Left renal pelvis (tissue), 4 donors: ENCODE measurements at places on chromosomes 3 and 15.

DNA sequence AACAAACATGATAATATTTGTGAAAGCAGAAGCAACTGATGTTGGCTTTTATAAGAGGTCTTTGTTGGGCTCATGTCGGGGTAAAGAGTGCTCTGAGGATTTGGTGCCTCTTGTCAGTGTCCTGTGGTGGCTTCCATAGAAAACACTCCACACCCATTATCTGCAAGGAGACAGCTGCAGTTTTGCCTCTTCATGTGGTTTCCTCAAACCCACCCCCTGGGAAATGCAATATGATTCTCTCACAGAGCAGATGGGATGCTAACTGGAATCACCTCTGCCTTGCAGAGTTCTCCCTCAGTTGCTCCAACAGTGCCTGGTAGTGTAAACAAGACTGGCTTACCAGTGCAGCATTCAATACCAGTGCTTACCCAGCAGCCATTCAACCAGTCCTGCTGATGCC is 771.4 kb upstream of the CFAP20DC start:
- no peak for DNase-seq

DNA sequence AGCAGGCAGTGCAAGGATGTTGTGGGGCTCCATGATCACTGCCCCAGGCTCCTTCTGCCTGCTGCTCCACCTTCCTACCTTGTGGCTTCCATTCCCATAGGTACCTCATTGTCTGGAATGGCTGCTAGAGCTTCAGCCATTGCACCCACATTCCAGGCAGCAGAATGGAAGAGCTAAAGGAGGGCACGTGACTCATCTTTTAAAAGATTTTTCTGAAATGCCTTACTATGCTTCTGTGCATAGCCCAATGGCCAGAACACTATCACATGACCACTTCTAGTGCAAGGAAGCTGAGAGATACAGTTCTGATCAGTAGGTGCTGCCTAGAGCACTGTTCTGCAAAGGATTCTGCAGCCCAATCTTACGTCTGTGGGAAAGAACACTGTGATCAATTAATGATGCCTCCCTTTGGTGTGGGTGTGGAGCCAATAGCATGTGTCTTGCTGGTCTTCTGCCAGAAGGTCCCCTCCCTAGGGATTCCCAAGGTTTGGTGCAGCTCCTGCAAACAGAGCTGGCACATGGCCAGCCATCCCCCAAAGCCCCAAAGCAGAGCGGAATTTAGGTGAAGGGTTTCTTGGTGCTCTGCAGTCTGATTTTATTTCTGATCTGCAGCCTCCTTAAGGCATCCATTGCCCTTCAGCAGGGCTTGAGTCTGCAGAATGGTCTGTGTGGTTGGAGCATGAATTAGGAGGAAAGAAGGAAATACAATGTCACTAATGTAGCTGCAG is 34.4 kb downstream of the SPSB4 start:
- DNase-seq, result no peak

GRCh38 chr15:40886586-40886985 is 7.7 kb upstream of the VPS18 start:
- no peak for DNase-seq

GRCh38 chr3:117630885-117631284 is 921.3 kb downstream of the TUSC7 start:
- no peak for DNase-seq

DNA sequence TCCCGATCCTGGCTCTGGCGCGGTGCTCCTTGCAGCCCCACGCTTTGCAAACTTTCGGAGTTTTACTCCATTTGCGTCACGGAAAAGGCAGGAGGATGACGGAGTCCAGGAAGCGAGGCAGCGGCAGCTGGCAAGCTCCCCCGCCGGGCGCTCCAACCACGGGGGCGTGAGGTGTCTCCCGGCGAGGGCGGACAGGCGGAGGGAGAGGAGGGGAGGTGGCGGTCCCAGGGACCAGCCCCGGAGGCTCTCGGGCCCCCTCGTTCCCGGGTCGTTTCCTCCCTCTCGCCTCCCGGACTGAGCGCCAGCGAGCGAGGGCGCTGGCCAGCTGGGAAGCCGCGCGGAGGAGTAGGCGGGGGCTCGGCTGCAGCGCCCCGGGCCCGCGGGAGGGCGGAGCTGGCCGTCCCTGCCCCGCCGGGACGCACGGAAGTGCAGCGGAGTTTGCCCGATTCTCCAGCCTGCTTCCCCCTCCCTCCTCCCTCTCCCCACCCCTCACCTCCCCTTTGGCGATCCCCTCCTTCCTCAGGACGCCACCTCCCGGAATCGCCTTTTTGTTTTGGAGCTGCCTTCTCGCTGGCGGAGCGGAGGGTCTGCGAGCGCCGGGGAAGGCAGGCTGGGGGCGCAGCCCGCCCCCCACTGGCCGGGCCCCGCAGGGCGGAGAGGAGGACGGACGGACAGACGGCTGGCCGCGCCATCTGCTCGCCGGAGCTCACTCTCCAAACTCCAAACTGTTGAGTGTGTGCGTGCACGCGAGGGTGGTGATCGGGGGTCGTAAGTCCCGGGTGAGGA is at the start of gene SNX33:
TSS of gene SNX33 (plus strand) at position 543 of the 786 bp plus-strand sequence. CDS start 1,191 bp downstream, outside the sequence.
- peak; percentile 73 for DNase-seq

DNA sequence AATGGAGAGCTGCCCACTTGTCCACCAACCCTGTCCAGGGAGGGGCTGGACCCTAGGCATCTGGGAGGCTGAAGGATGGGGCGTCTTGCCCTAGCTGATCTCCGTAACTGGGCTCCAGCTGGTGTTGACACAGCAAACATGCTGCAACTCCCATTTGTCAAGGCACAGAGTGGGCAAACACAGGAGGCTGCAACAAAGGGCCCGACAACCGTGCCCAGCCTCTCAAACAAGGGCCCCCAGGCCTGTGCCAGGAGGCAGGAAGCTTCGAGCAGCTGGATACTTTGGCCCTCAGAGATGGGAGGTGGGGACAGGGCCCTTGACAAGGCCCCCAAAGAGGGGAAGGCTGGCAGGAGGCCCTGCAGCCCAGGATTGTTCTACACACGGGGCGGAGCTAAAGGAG is 64.2 kb upstream of the TMEM115 start:
- no peak for DNase-seq

GRCh38 chr3:154536751-154537150 is 106.8 kb upstream of the GPR149 start:
- DNase-seq, result no peak

DNA sequence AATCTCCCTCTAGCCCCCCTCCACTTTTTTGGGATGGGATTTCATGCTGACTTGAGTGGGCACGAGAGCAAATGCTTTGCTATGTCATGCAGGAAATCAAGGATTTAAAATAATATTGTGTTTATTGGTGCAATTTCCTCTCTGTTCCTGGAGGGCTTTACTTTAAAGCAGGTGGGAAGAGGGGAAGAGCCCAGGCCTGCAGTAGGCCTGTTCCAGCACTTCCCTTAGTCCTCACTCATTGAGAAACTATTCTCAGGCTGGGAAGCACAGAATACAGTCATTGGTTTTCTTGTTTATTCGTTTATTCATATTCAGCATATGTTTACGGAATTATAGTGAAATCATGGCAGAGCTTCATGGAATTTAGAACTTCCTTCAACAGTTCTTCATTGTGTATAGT is 41.7 kb upstream of the SPSB4 start:
- DNase-seq, result no peak

DNA sequence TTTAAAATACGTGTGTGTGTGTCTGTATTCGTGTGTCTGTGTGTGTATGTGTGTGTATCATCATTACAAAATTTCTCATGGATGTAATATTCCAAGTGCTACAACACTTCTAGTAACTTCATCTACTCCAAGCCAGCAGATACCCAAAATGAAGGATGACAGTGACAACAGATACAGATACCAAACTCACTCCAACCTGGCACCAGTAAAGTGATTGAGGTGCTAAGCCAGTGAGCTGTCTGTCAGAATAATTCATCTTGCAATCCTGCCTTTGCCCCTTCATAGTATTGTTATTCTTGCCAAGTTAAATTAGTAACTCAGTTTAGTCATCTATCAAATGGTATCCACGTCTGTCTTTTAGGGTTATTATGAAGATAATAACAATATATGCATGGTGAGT is 58.1 kb downstream of the PLOD2 start:
- no peak for DNase-seq

DNA sequence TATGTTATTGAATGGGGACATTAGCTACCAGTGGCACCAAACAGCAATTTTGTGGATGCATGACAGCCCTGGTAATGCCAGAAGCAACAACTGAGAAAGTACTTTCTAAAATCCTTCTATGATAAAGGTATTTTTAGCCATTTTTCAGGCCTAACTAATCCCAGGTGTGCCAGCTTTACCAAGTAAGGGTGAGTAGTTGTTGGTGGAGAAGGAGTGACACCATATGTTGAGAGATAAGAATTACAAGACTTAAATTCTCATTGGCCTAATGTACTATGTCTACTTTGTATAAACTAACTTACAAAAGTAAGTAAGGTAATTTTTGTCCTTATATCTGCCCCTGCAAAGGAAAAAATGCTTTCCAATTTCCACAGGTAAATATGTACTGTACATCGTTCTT is 4.1 kb upstream of the COX17 start:
- no peak for DNase-seq
